CD4-positive, alpha-beta T cell (primary cell): ENCODE measurements at places on chromosomes 3 and 15.

GRCh38 chr3:32990116-32990515, 38.7 kb downstream of the CCR4 start:
- DNase-seq: no peak

DNA sequence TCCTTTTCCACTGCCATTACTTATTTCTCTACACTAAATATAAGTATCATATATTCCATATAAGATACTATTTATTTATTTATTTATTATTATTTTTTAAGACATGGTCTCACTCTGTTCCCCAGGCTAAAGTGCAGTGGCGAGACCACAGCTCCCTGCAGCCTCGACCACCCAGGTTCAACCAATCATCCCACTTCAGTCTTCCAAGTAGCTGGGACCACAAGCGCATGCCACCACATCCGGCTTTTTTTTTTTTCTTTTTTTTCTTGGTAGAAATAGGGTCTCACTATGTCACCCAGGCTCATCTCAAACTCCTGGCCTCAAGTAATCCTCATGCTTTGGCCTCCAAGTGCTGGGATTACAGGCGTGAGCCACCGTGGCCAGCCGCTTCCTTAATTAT, 56.6 kb downstream of the TP53BP1 start:
- no peak for DNase-seq

- no peak for DNase-seq
Measured at GRCh38 chr3:116084999-116085791, 360.1 kb downstream of the LSAMP start.

- DNase-seq: no peak
Measured at GRCh38 chr3:11583638-11584046, 60.1 kb downstream of the VGLL4 start.

GRCh38 chr3:23319366-23320312, 116.5 kb downstream of the UBE2E2 start:
- DNase-seq: no peak

DNA sequence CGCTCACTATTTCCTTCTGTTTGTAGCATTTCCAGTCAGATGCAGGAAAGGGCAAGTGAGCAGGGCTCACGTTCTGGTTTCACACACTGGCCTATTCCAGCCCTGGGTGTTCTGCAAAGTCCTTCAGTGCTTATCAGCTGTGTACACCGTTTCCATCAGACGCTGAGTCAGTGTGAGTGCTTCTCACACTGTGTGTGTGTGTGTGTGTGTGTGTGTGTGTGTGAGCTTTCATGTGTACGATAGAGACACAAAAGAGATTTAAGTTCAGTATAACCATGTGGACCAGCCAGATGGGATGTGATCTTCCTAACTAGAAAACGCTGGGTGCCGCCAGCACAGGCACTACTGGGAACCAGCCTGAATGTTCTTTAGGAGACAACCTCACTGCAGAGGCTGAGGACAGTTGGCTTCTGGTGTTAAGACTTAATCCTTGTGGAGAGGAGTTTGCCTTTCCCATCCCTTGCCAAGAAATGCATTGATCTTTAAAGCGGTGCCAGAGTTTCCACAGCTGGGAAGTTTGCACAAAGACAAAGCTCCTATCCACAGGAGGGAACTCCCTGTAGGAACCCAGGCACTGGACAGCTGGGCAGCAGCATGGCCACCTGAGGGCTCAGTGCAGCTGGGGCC, 3.9 kb upstream of the CHSY1 start:
- no peak for DNase-seq

DNA sequence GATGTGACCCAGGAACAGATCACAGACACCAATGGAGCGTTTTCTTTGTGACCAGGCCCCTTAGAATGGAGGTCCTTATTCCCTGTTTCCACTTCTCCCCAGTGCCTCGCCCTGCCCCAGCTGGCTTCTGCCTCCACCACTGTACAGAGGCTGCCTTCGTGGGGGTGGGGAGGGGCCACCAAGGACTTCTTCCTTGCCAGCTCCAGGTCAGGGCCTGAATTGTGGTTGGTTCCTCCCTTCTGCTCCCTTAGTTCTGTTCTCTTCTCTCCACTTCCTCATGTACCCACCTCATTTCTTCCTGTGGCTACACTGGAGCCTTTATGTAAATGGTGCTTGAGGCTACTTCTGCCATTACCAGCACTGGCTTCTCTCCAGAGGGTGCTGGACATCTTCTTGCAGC, 16.4 kb downstream of the TGM4 start:
- DNase-seq: no peak

DNA sequence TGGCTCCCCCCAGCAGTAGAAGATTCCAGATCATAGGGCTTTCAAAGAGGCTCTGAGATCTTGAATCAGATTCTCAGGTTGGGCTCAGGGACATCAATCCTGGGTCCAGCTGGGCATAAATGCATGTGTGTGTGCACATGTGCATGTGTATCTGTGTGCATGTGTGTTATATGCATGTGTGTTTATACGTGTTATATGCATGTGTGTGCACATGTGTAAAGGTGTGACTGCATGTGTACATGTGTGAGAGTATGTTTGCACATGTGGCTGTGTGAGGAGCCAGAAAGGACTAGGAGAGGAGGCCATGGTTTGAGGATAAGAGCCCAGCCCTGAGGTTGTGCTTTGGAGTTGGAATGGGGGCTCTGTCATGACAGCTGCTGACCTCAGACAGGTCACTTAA, 1.8 kb upstream of the MAPKAPK3 start:
- no peak for DNase-seq

DNA sequence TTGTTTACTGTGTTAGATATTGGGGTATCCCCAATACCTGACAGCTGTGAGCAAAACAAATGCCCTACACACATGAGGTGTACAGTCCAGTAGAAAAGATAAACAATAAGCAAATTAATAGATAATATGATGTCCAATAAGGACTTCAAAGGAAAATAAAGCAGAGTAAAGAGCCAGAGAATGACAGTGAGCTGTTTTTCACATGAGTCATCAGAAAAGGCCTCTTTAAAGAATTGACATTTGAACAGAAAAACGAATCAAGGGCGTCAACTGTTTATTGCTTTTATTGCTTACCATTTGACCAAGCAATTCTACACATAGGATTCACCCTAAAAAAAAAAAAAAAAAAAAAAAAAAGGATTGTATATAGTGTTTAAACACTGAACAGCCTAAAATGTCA, 96.6 kb upstream of the FLNB start:
- no peak for DNase-seq

- no peak for DNase-seq
Measured at GRCh38 chr15:48721061-48721810, 75.7 kb upstream of the FBN1 start.

DNA sequence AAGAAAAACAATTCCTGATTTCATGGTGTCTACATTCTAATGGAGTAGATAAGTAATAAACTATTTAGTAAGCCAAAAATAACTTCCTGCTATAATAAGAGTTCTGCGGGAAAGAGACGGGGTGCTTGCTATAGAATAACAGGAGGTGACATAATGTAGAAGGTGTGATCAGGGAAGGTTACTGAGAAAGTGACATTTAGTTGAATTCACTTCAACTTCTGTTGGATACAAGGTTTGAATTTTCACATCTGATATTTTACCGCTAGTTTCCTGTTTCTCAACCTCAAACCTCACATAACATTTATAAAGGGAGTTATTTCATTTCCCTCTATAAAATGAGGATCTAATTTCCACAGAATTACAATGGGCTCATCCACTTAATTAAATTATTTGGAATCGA, 102.3 kb upstream of the GBE1 start:
- DNase-seq: no peak

GRCh38 chr3:78613421-78613879, 1154.3 kb downstream of the ROBO1 start:
- no peak for DNase-seq

- no peak for DNase-seq
Measured at GRCh38 chr15:34951993-34952392, 17.5 kb downstream of the AQR start.

GRCh38 chr3:58607816-58608215, 30.6 kb upstream of the FAM107A start:
- DNase-seq: no peak

DNA sequence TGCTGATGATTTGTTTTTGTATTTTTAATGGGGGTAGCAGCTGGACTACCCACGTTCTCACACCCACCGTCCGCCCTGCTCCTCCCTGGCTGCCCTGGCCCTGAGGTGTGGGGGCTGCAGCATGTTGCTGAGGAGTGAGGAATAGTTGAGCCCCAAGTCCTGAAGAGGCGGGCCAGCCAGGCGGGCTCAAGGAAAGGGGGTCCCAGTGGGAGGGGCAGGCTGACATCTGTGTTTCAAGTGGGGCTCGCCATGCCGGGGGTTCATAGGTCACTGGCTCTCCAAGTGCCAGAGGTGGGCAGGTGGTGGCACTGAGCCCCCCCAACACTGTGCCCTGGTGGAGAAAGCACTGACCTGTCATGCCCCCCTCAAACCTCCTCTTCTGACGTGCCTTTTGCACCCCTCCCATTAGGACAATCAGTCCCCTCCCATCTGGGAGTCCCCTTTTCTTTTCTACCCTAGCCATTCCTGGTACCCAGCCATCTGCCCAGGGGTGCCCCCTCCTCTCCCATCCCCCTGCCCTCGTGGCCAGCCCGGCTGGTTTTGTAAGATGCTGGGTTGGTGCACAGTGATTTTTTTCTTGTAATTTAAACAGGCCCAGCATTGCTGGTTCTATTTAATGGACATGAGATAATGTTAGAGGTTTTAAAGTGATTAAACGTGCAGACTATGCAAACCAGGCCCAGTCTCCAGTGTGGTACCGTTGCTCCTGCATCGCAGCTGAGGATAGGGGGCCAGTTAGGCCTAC, 1.4 kb upstream of the FES start:
- no peak for DNase-seq

GRCh38 chr15:49693498-49693897, 72.7 kb downstream of the DTWD1 start:
- DNase-seq: no peak

GRCh38 chr3:168091302-168091858, 4.3 kb downstream of the GOLIM4 start:
- no peak for DNase-seq

DNA sequence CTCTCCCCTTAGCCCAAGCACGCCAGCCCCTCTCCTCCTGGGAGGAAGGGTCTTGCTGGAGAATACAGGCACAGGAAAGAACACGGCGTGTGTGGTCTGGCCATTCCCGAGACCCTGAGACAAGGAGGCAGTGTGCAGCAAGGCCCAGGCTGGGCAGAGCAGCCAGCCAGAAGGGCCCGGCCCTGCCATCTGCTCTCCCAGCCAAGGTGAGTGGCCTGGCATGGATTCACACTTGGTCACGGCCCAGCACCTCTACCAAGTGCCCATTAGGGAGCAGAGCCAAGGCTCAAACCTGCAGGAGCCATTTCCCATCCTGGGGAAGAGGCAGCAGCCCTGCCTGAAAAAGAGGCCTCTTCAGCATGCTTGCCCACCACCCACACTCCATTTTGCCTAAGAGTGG, 28.6 kb downstream of the MEGF11 start:
- DNase-seq: no peak

- DNase-seq: no peak
Measured at GRCh38 chr15:35910227-35910626, 364.3 kb upstream of the DPH6 start.

DNA sequence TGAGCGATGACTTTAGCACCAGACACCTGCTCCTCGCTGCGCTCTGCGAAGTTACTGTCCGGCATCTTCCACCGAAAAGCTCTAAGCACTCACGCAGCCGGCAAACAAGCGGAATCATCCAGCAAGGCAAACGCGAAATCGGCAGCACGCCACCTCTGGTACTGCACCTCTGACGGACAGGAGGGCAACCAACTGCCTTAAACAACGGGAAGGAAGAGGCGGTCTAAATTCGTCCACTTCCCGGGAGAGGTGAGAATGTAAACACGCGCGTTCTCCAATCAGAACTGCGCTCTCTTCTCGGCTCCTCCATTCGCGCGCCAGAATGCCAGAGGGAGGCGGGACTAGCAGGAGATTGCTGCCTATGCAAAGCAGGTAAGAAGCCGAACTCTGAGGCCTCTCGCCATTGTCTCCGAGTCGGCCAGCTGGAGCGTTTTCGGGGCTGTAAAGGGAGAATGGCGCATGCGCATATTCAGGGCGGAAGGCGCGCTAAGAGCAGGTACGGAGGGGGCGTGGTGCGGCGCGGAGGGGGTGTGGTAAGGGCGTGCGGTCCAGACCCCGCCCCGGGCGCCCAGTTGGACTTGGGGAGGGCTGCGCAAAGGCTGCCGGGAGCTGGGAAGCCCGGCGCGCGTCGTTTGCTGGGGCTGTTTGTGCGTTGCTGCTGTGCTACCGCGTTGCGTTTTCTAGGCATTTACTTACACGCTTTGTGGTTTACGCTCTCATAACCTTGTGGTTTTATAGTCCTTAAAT, at the start of the genes BTD and HACL1:
Gene BTD (plus strand): TSS at position 347 of the 747 bp plus-strand sequence. CDS start 33,695 bp downstream, outside the sequence.
Gene HACL1 (minus strand): TSS at position 171 of the 747 bp plus-strand sequence. CDS start 106 bp downstream, at position 65.
- DNase-seq: peak; percentile 98

DNA sequence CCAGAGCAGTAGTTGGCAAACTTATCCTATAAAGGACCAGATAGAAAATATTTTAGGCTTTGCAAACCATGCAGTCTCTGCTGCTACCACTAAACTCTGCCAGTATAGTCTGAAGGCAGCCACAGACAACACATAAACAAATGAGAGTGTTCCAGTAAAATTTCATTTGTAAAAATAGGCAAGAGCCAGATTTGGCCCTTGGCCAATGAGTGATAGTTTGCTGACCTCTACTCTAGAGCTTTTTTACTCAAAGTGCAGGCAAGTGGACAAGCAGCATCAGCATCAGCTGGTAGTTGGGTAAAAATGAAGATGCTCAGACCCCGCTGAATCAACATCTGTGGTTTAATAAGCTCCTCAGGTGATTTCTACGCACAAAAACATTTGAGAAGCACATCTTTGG, 269.8 kb downstream of the NTRK3 start:
- DNase-seq: no peak

DNA sequence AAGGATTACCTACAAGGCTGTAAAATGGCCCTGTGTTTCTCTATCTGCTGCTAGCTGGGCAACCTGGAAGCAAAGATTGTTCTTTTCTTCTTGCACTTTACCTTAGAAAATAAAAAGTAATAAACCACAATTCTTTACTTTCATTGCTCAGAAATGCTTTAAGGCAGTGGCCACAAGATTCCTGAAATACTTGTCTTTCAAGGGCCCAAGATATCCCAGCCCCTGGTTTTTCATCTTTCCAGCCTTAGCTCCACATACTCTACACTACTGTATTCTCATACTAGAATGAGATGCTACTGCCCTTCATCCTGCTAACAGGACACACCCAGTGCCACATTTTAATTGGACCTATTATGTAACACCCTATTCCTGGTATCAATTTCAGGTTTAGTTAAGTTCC, 78.9 kb downstream of the GTF2E1 start:
- DNase-seq: no peak

DNA sequence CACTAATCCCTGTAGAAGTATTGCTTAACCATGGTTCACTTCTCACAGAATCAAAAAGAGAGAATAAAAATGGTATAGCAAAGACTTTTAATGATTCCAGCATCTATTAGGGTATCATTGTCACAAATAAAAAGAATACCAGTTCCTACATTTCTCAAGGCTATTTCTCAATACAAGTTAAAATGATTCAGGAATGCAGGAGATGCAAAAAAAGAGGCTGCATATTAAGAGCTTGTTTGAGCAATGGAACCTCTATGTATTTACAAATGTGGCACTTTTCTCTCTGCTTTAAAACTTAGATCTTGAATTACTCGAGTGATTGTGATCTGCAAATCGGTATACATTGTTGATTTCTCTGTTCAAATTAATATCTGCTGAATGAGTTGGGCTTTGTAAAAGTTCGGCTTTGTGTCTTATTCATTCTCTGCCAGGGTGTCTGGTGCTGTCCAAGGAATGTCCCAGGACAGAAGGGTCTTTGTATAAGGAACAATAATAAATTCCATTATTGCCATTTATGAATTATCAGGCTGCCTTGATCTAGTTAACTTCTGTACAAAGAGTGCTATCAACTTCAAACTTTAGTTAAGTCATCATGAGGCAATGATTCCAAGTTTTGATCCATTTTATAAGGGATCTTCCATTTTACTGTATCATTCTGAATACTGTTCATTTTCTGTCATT, 364.2 kb downstream of the RBMS3 start:
- no peak for DNase-seq

GRCh38 chr3:81913886-81914663, 152.6 kb upstream of the GBE1 start:
- DNase-seq: no peak
